ENCODE measurements at places on chromosomes 12 and 14.

GRCh38 chr12:87001102-87001501, 744.9 kb upstream of the MGAT4C start:
- DNase-seq = no peak

DNA sequence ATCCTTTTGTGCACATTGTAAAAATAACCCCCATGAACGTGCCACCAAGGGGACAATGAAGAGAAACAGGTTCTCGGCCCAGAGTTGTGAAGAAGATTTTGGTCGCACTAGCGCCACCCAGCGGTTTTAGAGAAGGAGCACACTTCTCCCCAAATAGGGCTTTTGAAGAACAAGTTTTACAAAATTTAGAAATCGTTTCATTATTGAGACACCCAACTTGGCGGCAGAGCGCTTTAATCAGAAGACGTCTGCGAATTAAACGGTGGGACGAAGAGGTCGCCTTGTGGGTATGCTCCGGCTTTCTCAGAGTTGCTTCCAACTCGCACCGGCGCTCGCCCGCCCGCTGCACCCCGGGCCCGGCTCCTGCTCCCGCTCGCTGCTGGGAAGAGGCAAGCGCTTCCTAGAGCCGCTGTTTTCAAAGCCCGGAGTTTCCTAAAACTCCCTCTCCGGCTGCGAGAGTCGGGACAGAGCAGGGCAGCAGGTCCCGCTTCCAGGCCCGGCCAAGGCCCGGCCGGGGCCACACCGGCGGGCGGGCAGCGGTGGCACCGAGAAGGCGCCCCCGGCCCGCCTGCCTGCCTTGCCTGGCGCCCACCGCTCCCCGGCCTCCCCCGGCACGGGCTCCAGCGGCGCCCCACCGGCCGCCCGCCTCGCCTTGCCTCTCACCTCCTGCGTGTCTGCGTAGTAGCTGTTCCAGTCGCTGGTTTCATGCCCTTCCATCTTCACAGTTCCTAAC, 645 bp downstream of the FOXA1 start:
- peak; percentile 69 for DNase-seq

DNA sequence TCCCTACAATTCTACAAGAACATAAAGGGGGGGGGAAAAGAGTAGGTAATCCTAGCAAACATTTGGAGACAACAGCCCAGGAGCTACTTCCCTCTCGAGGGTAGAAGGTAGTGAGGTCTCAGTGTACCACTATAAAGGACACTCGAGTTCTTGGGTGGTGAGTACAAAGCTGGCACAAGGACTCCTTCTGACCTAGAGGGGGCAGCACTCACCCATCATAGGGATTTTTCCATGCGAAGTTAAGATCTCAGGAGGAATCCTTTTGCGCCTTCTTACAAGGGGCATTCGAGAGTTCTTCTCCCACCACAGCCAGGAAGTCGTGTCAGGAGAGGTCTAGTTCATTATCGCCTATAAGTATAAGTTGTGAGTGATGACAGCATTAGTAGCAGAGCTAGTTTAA, 200.2 kb upstream of the RBM19 start:
- no peak for DNase-seq

DNA sequence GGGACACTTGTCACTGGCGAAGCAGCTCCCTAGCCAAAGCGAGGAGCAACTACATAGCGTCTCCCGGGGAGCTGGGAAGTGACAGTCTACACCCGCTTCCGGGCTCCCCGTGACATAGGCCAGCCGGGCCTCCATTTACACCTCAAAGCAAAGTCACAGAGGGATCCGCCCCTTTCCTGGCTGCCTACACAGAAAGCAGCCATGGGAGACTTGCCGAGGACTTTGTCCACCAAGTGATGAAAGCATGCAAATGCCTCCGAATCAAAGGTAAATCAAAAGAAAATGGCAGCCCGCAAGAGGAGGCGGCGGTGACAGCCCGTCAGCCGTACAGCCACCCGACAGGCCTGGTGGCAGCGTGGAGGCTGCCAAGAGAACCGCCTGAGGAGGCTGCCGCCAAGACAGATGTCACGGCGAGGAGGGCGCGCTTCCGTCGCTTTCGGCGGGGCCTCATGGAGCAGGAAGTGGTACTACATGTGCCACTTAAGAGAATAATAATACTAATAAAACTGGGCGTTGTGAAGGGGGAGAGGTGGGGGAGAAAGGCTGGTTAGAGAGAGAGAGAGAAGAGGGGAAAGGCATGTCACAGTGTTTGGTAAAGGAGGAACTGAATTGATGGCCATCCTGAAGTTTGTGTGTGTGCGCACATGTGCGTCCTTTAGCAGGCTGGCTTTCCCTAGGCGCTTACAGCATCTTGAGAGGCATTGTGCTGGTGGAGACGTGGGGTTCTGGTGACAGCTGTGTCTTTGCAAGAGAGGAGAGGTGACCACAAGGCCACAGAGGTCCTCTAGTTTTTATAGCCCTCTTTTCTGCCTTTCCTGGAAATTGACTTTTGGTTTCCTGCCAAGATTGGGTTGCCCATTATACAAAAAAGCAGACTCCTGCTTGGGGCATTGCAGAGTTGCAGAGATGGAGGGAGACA, 661.7 kb downstream of the VRK1 start:
- DNase-seq = no peak

- no peak for DNase-seq
Measured at GRCh38 chr12:39824505-39825212, 205.1 kb upstream of the ABCD2 start.

- no peak for DNase-seq
Measured at GRCh38 chr12:123991372-123991951, 18.4 kb downstream of the ZNF664 start.
